Coronary artery (tissue), 2 donors: ENCODE measurements at places on chromosomes 6 and 20.

DNA sequence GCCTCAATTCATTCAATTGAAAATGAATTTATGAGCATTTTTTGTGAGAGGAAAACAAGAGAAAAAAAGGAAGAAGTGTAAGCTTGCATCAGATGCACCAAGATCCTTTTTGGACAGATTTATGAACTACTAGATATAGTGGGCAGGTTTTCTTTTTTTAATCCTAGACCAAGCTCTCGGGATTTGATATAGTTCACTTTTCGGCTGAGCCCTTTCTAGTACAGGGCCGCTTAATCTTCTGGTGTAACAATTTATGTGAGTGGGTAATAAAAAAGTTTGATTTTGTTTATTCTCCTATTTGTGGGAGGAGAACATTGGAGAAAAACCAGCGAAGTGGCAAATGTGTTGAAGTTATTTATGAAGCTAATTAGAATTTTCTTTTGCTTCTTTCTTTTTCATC, 538.0 kb downstream of the UTRN start:
- DNase-seq, result no peak

DNA sequence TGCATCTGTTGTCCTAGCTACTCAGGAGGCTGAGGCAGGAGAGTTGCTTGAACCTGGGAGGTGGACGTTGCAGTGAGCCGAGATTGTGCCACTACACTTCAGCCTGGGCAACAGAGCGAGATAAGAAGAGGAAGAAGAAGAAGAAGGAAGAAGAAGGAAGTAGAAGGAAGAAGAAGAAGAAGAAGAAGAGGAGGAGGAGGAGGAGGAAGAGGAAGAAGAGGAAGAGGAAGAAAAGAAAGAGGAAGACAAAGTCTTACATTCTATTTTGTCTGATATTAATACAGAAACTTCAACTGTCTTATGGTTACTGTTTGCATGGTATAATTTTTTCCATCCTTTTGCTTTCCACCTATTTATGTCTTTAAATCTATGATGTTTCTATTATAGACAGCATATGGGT, 7.2 kb upstream of the NELFCD start:
- DNase-seq, result no peak

- no peak for DNase-seq
Measured at GRCh38 chr6:105893741-105894140, 192.4 kb upstream of the PRDM1 start.

GRCh38 chr6:27591699-27592480, 119.0 kb upstream of the ZNF184 start:
- DNase-seq, result no peak

DNA sequence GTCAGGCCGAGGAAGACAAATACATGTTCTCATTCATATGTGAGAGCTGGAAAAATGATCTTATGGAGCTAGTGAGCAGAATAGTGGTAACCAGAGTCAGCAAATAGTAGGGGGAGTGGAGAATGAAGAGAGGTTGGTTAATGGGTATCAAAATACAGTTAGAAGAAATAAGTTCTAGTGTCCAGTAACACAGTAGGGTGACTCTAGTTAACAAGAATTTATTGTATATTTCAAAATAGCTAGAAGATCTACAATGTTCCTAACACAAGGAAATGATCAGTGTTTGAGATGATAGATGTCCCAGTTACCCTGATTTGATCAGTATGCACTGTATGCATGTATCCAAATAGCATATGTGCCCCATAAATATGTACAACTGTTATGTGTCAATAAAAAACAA, 128.4 kb downstream of the BCKDHB start:
- no peak for DNase-seq

DNA sequence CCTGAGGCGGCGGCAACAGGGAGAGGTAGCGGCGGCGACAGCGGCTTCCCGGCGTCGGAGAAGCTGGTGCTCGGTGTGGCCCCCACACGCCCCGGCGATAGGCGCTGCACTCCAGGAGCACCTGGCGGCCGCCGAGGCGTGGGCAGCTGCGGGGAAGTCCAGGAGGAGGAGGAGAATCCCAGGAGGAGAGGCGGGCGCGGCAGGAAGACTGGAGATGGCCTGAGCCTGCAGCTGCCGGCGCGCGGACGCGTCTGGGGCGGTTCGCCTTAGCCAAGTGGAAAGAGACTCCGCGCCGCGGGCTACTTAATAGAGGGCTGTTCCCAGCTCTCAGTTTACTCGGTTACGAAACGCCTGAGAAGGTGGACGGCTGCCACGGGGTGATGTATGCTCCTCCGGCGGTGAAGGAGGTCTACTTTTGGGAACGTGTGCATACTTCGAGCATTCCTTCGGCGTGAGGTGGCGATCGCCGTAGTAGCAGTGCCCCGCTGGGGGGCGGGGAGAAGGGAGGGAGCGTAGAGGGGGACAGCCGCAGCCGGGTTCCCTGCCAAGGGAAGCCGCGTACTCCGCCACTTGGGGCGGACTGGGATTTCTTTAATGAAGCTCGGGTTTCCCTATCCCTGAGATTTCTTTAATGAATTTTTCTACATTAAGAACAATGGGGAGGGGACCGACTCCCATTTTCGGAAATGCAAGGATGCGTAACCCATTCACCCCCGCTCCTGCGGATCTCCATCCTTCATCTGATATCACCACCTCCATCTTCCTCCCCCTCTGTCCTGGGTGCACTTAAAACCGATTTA, at the start of gene COL12A1:
TSS of gene COL12A1 (minus strand) at position 278 of the 800 bp plus-strand sequence. CDS start 3,261 bp downstream, outside the sequence.
- DNase-seq, result peak; percentile 97

GRCh38 chr20:44518248-44518647, 3.6 kb downstream of the SERINC3 start:
- no peak for DNase-seq

- DNase-seq, result no peak
Measured at GRCh38 chr20:63547725-63548480, at the start of gene SRMS. Gene SRMS, minus strand, starts transcription at chr20:63547749. Its CDS starts 286 bp downstream, at chr20:63547463.

GRCh38 chr6:74362391-74362790, 666.4 kb downstream of the CD109 start:
- DNase-seq, result no peak
